MV-4-11 (cell line): ENCODE measurements at places on chromosomes 2 and 18.

GRCh38 chr2:114543236-114543766 is 100.9 kb downstream of the DPP10 start:
- DNase-seq: peak; percentile 8

DNA sequence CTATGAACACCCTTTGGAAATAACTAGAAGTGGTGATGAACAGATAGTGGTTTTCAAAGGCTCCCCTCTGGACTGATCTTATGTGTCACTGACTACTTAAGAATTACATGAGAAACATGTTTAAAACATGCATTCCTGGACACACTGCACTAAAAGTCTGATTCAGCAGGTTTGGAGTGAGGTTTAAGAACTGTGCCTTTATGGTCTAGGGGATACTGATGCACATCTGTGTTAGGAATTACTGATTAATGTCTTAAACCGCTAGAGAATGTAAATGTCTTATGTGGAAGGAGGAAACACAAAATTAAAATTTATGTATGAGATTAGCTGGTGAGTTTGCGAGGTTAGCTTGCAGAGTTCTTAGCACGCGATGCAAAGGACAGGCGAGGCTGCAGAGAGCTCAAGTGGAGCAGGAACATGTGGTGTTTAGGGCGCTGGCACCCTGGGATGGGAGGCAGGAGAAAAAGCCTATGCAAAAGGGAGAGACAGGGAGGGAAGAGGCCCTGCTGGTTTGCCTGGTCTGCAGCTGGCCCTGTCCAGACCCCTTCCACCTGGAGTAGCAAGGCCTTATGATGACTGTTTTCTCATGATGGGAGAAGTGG is 11.7 kb downstream of the SH3YL1 start:
- DNase-seq: no peak

GRCh38 chr2:43005975-43006833 is 213.8 kb upstream of the HAAO start:
- no peak for DNase-seq

DNA sequence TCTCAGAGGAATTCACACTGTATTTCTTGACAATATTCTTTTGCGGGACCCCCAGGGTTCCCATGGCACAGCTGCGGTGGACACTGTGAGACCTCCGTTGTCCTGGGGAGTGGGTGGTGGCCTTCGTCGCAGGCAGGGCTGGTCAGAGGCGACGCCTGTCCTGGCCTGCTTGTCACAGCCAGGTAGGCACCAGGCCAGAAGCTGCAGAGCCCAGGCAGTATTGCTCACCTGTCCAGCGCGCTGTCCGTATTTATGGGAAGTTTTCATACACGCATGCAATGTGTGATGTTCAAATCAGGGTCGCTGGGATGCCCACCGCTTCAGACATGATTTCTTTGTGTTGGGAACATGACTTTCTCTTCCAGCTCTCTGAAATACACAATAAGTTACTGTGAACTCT is 126.6 kb downstream of the RTP5 start:
- DNase-seq: no peak

GRCh38 chr2:32942793-32943485 is 3.8 kb upstream of the LTBP1 start:
- DNase-seq: no peak

DNA sequence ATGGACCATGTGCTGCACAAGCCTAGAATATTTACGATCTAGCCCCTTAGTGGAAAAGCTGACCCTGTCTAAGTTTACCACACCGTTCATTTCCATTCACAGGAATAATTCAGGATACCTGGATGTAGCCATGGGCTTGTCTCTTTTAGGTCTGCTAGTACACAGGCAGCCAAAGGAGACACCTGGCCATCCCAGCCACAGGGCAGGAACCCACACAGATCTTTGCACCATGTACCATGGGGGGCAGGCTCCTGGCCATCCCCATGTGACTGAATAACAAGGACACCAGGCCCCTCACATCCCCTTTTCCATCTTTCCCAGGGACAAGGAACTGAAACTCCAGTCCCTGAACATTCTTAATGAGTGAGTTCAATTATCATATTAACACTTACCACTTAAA is 467.3 kb upstream of the MYT1L start:
- no peak for DNase-seq

GRCh38 chr2:229226382-229226781 is 44.7 kb downstream of the PID1 start:
- no peak for DNase-seq

DNA sequence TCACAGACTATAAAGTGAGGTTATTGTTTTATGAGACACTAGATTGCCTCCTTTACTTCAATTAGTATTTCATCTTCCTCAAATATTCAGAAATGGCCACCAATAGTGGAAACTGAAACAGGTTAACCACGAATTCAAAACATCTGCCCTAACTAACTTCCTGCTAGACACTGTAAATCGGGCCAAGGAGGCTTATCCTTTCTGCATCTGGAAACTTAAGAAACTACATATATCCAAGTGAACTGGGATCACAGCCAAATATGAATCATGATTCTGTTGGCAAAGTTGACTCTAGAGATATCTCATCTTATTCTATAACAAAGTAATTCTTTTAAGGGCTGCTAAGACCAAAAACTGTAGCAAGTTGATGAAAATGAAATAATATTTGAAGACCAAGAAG is 136.6 kb upstream of the ZC3H15 start:
- DNase-seq: peak; percentile 95

DNA sequence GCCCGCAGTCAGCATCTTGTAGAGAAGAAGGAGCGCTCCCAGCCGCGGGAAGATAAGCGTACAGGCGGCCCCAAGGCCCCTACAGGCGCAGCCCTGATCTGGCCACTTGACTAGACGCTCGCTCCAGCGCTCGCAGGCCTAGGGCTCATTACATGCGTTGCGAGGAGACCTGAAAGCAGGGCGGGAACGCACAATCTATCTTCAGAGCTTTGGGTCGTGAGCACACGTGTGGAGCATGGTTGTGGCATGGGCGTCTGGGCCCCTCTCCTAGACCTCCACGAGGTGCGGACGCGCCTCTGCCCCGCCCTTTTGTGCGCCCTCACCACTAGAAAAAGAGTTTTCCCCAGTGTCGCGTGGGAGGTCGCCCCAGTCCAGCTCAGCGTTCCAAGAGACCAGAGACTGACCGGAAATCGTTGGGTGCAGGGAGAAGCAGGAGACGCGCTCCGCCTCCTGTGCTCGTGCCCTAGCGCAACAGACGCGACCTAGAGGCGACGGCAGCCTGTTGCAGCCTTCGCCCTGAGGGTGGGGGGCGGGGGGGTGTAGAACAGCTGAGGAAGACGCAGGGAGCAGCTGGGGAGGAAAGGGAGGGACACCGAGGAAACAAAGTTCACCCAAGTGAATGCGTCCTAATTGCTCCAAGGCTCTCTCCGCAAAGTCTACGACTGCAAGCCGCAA is 12.6 kb downstream of the NR4A2 start:
- DNase-seq: no peak

GRCh38 chr2:202945497-202945896 is 33.4 kb downstream of the CARF start:
- no peak for DNase-seq

DNA sequence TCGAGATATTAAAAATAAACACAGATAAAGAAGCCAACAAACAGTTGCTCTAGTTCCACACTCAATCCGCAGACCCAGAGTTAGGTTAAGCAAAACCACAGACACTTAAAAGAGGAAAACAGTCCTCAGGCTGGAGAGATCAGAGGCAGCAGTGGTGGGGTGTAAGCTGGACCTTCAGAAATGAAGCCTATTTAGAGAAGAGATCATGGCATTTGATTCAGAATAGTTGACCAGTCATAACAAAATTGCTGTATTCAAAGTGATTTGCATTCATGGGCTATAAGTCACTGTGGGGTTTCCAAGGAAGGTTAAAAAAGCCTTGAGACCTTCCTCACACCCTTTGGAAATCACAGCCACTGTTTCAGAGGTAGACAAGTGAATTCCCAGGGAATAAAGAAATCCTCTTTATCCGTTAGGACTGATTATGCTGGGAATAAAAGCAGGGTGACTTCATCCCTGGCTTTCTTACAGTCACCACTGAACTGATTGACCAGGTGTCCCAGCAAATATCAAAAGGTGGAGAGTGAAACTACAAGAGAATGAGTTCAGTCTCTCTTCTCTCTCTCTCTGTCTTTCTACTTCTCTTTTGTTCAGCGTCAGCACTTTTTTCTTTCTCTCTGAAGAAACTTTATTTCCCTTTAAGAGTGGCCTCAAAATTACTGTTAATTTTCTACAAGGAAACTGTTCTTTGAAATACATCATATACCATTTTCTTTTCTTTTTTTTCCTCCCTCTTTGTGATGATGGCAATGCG is 171.8 kb upstream of the PIK3C3 start:
- no peak for DNase-seq

- DNase-seq: no peak
Observed at GRCh38 chr2:42999391-42999841, 207.0 kb upstream of the HAAO start.
